Esophagus squamous epithelium (tissue), 5 donors: ENCODE measurements at places on chromosomes 11 and 22.

- H3K4me1 ChIP-seq = no peaks in the 10 kb centered on the region
- H3K27ac ChIP-seq = no peak overlapping the region
- H3K36me3 ChIP-seq = no peaks in the 10 kb centered on the region
- DNase-seq = no peak
These were observed 650.7 kb downstream of the FAM181B start for GRCh38 chr11:82082976-82083375.

- DNase-seq = no peak
- peaks cover 57% of the 10 kb centered on the region for H3K36me3 ChIP-seq
- H3K27me3 ChIP-seq = no peaks in the 10 kb centered on the region
- H3K4me1 ChIP-seq = no peaks in the 10 kb centered on the region
These were observed 3.0 kb upstream of the CHEK1 start for GRCh38 chr11:125621995-125622394.

DNA sequence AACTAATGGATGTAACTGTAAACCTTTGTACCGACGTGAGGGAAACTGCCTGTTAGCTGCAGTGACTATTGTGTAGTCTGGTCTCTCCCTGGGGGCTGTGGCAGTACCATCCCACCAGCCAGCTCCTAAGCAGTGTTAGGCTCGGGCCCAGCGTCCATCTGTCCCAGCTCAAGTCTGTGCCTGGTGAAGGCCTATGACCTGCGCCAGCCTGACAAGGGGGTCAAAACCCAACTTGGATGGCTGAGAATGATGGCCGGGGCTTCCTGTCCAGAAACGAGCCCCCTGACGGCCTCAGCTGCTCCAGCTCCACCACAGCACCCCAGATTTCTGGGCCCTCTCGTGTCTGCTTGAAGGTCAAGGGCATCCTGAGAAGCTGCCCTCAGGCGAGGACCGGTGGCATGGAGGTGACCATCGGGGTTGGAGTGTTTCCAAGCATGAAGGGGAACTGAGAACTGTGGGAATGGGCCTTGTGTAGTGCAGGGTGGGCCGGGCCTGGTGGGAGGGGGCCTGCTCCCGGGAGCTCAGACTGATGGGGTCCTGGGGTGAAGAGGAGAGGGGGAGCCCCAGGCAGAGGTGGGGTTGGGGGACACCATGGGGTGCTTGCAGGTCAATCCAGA is 14.3 kb upstream of the SPI1 start:
- peak overlapping the region; percentile 79 for H3K27ac ChIP-seq
- DNase-seq = no peak
- H3K4me1 ChIP-seq = peaks cover 19% of the 10 kb centered on the region
- H3K27me3 ChIP-seq = no peaks in the 10 kb centered on the region

GRCh38 chr11:128860571-128861361 is 6.3 kb downstream of the KCNJ1 start:
- no peak overlapping the region for H3K27ac ChIP-seq
- DNase-seq = no peak
- peaks cover 9% of the 10 kb centered on the region for H3K4me1 ChIP-seq
- no peak overlapping the region for H3K4me3 ChIP-seq
- peaks cover 21% of the 10 kb centered on the region for H3K27me3 ChIP-seq

DNA sequence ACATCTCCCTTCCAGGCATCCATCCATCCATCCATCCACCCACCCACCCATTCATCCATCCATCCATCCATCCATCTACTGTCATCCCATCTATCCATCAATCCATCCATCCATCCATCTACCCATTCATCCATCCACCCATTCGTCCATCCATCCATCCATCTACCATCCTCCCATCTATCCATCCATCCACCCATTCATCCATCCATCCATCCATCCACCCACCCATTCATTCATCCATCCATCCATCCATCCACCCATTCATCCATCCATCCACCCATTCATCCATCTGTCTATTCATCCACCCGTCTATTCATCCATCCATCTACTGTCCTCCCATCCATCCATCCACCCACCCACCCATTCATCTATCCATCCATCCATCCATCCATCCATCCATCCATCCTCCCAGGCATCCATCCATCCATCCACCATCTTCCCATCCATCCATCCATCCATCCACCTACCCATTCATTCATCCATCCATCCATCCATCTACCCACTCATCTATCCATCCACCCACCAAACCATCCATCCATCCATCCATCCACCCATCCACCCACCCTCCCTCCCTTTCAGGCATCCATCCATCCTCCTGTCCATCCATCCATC is 33.7 kb downstream of the OSBPL5 start:
- no peak for DNase-seq
- H3K27ac ChIP-seq = no peak overlapping the region
- H3K4me3 ChIP-seq = no peak overlapping the region
- no peaks in the 10 kb centered on the region for H3K27me3 ChIP-seq

GRCh38 chr11:116986521-116987105 is 111.6 kb downstream of the SIK3 start:
- no peaks in the 10 kb centered on the region for H3K27me3 ChIP-seq
- H3K27ac ChIP-seq = no peak overlapping the region
- H3K4me1 ChIP-seq = peaks cover 76% of the 10 kb centered on the region
- no peak overlapping the region for H3K4me3 ChIP-seq
- no peaks in the 10 kb centered on the region for H3K36me3 ChIP-seq

DNA sequence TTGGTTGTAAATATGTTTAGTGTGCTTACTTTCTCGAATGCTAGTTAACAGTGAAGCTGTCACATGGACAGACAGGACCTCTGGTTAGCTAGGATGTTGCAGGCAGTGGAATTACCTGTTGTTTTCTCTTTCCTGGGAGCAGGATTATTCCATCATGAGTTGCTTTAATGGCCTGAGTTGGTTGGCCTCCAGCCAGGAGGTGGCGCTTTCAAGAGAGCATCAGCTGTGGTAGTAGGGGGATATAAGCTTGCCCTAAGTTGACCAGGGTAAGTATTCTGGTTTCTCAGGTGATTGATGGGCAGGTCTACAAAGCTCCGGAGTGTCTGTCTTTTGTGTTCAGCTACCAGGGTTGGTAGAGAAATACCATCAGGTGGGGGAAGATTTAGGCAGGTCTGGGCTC is 43.5 kb downstream of the NELL1 start:
- no peaks in the 10 kb centered on the region for H3K27me3 ChIP-seq
- H3K4me3 ChIP-seq = no peak overlapping the region
- no peak overlapping the region for H3K27ac ChIP-seq
- no peaks in the 10 kb centered on the region for H3K4me1 ChIP-seq
- H3K36me3 ChIP-seq = no peaks in the 10 kb centered on the region
- DNase-seq = no peak

- H3K4me1 ChIP-seq = no peaks in the 10 kb centered on the region
- DNase-seq = no peak
- no peak overlapping the region for H3K4me3 ChIP-seq
- H3K27ac ChIP-seq = no peak overlapping the region
These were observed 10.7 kb upstream of the SERPING1 start for GRCh38 chr11:57586711-57587245.

- no peaks in the 10 kb centered on the region for H3K36me3 ChIP-seq
- H3K27me3 ChIP-seq = no peaks in the 10 kb centered on the region
- no peak for DNase-seq
- H3K4me1 ChIP-seq = no peaks in the 10 kb centered on the region
These were observed 68.2 kb downstream of the USP35 start for GRCh38 chr11:78256962-78257361.

DNA sequence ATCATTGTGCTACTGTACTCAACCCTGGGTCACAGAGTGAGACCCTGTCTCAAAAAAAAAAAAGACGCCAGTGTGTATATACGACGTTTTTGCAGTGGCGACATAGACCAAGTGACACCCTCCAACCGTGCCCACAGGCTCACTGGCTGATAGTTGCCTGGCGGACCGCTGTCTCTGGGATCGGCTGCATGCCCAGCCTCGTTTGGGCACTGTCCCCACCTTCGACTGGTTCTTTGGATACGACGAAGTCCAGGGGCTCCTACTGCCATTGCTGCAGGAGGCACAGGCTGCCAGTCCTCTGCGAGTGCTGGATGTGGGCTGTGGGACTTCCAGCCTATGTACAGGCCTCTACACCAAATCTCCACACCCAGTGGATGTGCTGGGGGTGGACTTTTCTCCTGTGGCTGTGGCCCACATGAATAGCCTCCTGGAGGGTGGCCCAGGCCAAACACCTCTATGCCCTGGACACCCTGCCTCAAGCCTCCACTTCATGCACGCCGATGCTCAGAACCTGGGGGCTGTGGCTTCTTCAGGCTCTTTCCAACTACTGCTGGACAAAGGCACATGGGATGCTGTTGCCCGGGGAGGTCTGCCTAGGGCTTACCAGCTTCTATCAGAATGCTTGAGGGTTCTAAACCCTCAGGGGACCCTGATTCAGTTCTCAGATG is 1.3 kb downstream of the CSKMT start:
- H3K4me1 ChIP-seq = peaks cover 20% of the 10 kb centered on the region
- H3K36me3 ChIP-seq = peaks cover 10% of the 10 kb centered on the region
- H3K4me3 ChIP-seq = peak overlapping the region; percentile 80
- no peaks in the 10 kb centered on the region for H3K27me3 ChIP-seq
- no peak for DNase-seq

- no peaks in the 10 kb centered on the region for H3K36me3 ChIP-seq
- DNase-seq = no peak
- H3K4me3 ChIP-seq = no peak overlapping the region
- peaks cover 30% of the 10 kb centered on the region for H3K4me1 ChIP-seq
- peak overlapping the region; percentile 71 for H3K27ac ChIP-seq
These were observed 2.4 kb upstream of the UVRAG start for GRCh38 chr11:75812542-75813040.

DNA sequence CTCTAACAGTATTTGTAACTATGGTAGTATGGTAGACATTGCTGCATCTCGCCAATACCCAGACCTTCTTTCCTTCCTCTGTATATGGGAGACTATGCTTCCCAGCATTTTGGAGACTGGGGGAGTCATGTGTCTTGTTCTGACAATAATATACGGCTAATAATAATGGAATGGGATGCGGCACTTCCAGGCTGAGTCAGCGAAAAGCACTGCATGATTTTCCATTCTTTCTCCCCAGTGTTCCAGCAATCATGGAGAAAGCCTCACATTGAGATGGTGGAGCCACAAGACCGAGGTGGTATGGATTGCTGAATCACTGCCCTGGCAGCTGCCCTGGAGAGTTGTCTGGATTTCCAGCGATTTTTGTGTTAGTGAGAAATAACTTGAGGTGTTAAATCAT is 77.1 kb upstream of the FIBIN start:
- no peak for DNase-seq
- no peaks in the 10 kb centered on the region for H3K4me1 ChIP-seq
- H3K27ac ChIP-seq = no peak overlapping the region
- H3K36me3 ChIP-seq = no peaks in the 10 kb centered on the region
- no peaks in the 10 kb centered on the region for H3K27me3 ChIP-seq

DNA sequence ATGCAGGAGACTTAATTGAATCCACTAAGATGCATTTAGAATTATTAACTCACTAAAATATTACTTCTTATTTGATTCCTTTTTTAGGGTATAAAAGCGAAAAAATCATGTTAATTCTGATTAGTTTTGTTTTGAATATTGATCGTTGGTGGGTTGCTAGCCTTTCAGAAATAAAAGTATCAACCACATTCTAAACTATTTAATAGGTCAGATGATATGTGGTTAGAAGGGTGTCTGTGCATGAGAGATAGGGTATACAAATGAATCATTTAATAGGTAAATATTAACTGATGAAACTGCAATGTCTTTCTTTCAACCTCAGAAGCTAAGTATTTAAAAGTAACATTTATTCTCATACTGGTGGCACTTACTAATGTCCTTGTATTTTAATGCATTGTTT is 515.1 kb downstream of the CNTN5 start:
- H3K4me3 ChIP-seq = no peak overlapping the region
- DNase-seq = no peak
- H3K27me3 ChIP-seq = no peaks in the 10 kb centered on the region
- H3K4me1 ChIP-seq = no peaks in the 10 kb centered on the region

DNA sequence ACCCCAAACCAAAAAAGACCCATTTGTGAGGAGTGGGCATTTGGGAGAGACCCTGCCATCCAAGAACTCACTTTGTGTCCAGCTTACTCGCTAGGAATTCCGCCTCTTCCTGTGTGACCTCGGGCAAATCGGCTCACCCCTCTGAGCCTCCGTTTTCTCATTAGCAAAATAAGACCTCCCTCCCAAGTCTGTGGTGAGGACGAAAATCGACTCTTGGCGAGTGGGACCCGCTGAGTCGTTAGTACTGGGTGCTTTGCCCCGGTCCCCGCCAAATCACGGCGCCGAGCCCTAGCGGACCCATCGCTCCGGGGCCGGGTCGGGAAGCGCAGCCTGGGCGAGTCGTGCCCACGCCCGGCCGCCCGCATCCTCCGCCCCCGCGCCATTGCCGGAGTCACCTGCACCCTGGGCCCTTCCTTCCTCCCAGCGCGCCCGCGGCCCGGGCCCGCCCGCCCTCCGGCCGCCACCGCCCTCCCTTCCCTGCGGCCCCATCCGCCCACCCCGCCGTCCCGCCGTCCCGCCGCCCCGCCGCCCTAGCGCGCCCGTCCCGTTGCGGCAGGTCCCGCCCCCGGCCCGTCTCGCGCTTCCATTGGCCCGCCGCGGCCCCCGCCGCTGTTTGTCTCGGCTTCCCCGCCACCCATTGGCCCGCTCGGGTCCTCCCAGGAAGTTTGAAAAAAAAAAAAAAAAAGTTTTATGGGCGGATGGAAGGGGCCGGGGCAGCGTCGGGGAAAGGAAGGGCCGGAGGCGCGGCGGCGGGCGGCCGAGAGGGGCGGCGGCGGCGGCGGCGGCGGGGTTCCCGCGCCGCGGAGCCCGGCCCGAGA is 48.9 kb downstream of the TRIOBP start:
- H3K27ac ChIP-seq = peak overlapping the region; percentile 99
- H3K27me3 ChIP-seq = no peaks in the 10 kb centered on the region
- peaks cover 67% of the 10 kb centered on the region for H3K4me1 ChIP-seq
- no peaks in the 10 kb centered on the region for H3K36me3 ChIP-seq
- DNase-seq = no peak
- H3K4me3 ChIP-seq = peak overlapping the region; percentile 92

DNA sequence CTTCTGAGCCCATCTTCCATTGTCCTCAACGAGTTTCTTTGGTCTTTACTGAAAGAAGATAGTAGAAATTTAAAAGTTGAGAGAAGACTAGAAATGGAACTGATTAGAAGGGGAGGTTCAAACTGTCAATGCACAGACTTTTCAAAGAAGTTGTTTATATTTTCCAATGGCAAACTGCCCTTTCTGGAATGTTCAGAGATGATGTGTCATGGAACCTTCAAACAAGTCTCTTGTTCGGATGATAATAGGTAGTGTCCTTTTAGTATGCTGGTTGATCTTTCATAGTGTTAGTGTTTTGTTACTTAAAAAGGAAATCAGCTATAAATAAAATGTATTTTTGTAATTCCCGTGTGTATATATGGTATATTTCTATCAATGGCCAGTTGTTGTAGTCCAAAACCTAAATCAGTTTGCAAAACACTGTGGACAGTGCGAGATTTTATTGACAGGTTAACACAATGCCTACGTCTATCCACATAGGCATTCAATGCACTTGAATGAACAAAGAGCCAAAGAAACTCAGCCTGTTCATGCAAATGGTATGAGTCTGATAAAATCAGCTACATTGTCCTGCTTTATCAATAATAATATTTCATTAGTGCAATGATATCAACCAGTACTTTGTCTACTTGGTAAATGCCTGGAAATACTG is 30.9 kb downstream of the C11orf91 start:
- H3K4me1 ChIP-seq = peaks cover 13% of the 10 kb centered on the region
- no peak overlapping the region for H3K27ac ChIP-seq
- DNase-seq = no peak
- H3K27me3 ChIP-seq = no peaks in the 10 kb centered on the region
